Activated naive CD4-positive, alpha-beta T cell treated with anti-CD3 and anti-CD28 coated beads, Interleukin-2, amount 10 ng/mL, durations not matched to agents 7 days and 5 days (primary cell): ENCODE measurements at places on chromosomes 11 and 22.

- no peak for DNase-seq
Observed at GRCh38 chr11:36508743-36509142, 1.3 kb downstream of the TRAF6 start.

- peak; percentile 51 for DNase-seq
Observed at GRCh38 chr11:19938169-19938856, 222.0 kb downstream of the DBX1 start.

- no peak for DNase-seq
Observed at GRCh38 chr11:81174646-81175330, 1558.9 kb downstream of the FAM181B start.

- DNase-seq: no peak
Observed at GRCh38 chr11:92504534-92504933, 279.9 kb downstream of the FAT3 start.

GRCh38 chr11:68852628-68853027 is 10.9 kb upstream of the CPT1A start:
- DNase-seq: no peak

- DNase-seq: no peak
Observed at GRCh38 chr22:49604732-49605302, 222.9 kb downstream of the BRD1 start.

GRCh38 chr22:36149441-36149840 is 11.1 kb downstream of the APOL3 start:
- no peak for DNase-seq

- DNase-seq: peak; percentile 63
Observed at GRCh38 chr11:118436639-118437207, 431 bp downstream of the KMT2A start.

DNA sequence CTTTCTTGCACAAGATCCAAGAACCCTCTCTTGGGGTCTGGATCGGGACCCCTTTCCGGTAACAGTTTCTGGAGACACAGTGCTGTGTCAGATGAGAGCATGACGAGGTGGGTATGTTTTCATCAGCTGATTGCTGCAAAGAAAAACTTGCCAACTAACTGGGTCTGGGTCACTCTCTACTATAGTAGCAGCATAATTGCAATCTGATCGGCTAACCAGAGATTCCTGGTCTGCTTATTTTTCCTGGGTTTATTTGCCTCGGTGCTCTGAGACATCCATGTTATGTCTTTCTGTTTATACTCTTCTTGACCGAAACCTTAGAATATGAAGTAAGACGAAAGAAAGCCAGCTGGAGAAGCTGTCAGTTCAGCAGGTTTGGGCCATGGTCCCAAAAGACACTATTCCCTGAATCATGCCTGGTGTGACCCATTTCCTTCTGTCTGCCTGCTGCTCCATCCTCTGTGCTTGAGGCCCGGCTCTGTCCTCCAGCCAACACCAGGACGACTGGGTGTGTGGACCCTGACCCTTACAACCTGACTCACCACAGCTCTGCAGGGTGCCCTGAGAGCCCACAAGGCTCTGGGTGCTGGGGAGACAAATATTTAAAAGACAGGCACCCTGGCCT is 24.1 kb upstream of the CLMP start:
- DNase-seq: no peak

GRCh38 chr11:5369789-5370188 is 13.8 kb upstream of the OR51M1 start:
- no peak for DNase-seq

DNA sequence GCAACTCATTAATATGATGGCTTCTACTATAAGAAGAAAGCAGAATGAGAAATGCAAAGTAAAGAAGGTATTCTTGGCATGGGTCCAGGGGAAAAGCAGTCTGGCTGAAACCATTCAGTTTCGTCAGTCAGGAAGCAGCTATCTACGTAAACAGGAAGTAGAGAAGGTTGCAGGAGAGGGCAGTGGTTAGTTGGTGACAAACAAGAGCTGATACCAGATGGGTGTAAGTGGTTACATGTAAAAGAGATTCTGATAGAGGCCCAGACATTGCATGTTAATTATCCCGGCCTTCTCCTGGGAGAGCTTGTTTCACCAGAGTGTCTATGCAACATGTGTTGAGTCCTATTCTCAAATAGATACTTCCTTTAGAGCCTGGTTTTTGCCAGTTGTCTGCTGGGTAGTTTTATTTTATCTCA is 58.4 kb upstream of the PSMA1 start:
- DNase-seq: peak; percentile 76

DNA sequence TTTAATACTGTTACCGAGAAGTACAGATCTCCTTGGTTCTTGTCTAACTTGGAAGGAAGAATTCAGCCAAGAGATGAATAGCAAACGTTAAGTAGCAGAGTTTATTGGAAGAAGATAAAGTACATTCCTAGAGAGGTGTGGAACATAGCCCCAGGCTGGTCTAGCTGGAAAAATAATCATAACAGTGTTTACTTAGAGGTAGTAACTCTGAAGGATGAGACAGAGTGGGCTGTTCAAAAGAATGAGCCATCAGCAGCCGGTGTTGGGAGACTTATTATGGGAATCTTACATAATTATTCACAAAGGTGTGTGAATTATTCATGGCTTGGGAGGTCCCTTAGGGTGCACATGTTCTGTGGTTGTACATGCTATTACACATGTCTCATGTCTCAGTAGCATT is 276.5 kb downstream of the LUZP2 start:
- no peak for DNase-seq

- DNase-seq: no peak
Observed at GRCh38 chr11:20207781-20208621, 47.7 kb upstream of the DBX1 start.

DNA sequence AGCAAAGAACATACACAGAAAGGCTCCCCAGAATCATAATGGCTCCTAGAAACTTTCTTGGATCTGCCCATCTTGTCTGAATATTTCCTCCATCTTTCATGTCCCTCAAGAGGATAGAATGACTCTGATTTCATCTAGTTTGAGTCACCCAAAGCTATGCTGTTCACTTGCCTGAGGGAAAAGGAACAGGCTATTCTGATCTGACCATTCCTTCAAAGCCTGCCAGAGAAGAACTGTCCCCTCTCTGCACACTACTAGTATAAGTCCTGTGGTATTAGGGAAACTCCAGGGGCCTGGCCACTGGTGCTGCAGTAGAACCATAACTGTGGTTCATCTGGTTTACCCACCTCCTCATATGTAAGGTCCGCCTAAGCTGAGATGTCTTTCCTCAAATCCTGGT is 2.4 kb upstream of the PATE1 start:
- no peak for DNase-seq

- no peak for DNase-seq
Observed at GRCh38 chr11:88320149-88320559, 17.4 kb downstream of the CTSC start.

- no peak for DNase-seq
Observed at GRCh38 chr11:103924166-103925013, 112.0 kb upstream of the DDI1 start.

DNA sequence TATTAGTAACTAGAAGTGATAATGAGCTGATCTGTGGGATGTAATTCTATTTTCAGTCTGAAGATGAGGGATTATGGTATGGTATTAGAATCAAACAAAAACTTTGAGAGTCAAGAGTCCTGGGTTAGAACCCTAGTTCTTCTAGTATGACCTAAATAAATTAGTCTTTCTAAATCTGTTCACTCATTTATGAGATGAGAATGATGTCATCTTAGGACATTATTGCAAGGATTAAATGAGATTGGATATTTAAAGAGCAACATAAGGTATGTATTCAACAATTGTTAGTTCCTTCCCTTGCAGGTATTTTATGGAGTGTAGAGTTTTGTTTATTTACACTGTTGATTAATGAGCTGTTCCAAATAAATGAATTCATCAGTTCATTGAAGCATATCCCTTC is 21.8 kb downstream of the EMSY start:
- no peak for DNase-seq

- DNase-seq: no peak
Observed at GRCh38 chr11:103406357-103406756, 297.1 kb downstream of the DYNC2H1 start.

- DNase-seq: no peak
Observed at GRCh38 chr22:49995041-49995360, 17.6 kb downstream of the IL17REL start.

DNA sequence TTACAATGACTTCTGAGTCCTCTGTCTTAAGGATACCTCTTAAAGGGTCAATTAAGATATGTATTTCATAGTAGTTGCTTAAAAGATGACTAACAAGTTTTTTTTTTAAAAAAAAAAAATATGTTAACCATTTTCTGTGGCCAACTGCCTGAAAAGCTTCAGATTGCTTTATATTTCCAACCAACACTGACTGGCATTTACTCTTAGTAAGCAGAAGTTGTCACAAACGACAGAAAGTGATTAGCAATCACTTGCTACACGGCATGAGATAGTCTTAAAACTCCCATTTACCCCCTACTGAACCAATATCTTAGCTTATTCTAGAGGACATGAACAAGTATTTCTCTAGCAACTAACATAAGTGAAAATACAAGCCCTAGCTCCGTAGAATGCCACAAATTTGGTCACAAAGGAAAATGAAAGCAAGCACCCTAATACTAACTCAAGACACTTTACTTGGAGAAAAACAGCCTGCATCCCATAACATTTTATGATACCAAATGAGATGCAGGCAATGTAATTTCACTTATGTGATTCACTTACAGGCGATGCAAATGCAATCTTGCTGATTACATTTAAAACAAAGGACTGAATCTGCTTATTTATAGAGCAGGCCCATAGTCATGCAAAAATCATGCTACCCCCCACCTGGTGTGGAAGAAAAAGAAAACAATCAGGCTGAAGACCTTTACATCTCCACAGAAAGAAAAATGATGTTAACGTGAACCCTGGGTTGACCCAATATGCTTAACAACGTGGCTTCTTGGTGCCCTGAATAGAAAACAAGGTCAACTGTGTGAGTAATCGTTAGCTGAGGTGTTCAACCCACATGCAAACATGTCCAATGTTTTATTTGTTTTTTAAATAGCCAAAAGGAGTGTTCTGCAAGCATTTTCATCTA is 25.7 kb downstream of the MPPED2 start:
- no peak for DNase-seq

- DNase-seq: no peak
Observed at GRCh38 chr11:99585606-99586005, 564.9 kb downstream of the CNTN5 start.

GRCh38 chr11:134802116-134802515 is 390.1 kb upstream of the B3GAT1 start:
- no peak for DNase-seq

DNA sequence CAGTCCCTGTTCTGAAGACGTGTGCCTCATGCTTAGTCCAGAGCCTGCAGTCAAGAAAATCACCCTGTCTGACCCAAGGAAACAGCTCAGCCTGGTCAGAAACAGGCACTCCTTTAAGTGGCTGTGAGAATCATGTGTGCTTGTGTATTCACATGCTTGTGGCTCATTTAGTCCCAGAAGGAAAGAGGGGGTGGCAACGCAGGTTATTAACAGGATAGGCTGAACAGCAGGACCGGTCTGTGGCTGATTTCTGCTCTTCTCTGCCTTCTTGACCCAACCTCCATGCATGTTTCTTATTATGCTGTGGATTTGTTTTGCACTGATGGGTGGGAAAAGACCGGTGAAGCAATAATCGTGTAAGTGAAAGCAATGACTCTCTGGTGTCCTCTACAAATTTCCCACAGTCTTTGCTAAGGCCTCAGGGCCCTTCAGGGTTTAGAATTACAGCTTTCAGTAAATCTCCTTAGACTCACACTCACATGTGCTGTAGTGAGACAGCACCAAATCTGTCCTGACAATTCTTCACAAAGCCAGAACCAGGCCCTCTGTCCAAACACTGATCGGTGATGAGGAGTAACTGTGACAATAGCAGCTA is 288.1 kb downstream of the ETS1 start:
- no peak for DNase-seq

DNA sequence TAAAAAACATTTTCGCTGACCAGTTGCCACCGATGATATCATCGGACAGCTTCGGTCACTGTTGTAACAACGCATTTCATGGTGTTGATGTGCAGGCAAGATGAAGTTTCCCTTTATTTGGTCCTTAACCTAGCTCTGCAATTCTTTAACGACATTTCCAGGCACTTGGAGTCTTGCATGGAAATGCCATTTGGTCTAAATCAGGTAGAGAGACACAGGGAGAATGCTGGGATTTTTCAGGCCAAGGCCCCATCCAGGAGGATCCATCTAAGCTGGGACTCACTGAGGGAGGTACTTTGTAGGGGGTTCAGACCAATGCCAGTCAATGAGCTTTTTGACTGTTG is 121.5 kb upstream of the RCN1 start:
- no peak for DNase-seq

DNA sequence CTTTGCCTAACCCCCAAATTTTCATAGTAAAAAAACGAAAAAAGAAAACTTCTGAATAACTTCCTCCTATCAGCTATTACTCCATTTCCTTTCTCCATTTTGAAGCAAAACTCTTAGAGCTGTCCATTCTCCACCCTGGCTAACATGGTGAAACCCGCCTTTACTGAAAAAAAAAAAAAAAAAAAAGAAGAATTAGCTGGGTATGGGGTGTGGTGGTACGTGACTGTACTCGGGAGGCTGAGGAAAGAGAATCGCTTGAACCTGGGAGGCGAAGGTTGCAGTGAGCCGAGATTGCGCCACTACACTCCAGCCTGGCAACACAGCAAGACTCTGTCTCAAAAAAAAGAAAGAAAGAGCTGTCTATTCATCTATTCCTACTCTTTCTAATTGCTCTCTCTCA is 11.3 kb upstream of the NXF1 start:
- DNase-seq: no peak

GRCh38 chr11:107078375-107078774 is 60.1 kb upstream of the GUCY1A2 start:
- no peak for DNase-seq

GRCh38 chr11:131481303-131481702 is 110.9 kb downstream of the NTM start:
- no peak for DNase-seq

- no peak for DNase-seq
Observed at GRCh38 chr22:21450858-21451353, 16.3 kb upstream of the TMEM191C start.

DNA sequence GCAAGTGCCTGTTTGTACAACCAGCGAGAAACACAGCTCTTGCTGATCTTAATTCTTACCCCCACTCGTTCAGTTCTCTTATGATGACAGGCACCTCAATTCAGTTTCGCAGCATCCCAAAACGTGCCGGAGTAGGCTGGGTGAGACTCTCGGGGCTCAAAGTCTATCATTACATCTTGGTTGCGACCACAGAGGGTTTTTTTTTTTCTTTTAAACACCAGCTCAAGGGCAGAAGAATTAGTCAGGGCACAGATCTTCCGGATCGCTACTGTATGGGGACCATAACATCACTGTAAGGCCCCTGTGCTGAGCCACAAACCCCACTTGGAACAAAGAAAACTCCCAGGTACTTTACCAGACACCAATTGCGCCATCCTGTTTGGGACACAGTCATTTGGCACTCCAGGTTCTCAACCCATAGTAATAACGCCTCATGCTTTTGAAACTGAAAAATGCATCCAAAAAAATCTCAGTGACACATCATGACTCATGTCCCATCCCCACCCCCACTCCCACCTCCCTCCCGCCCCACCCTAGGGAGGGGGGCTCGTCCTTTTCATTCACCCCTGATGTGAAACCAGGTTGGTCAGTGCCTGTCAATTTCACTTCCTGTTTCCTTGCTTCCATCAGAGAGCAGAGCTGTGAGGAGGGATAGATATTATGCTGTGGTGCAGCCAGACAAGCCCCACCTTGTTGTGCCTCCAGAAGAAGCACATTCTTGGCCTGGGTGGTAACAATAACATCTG is 41.0 kb upstream of the CD5 start:
- DNase-seq: peak; percentile 91
